H4 (cell line): ENCODE measurements at places on chromosomes 13 and 19. TPM values are rescaled to one million over a fixed set of nuclear protein-coding genes. Genes with fewer than 3 reads are reported as not detected.

Gene RFX1
- 1.1 and 2.0 TPM in 2 replicates for total RNA-seq

Gene DOCK9
- 2.3 and 22.8 TPM in 2 replicates for total RNA-seq

Gene URAD
- total RNA-seq, result not detected in 2 replicates

Gene SYNE4
- total RNA-seq, result 0.60 and 0.94 TPM in 2 replicates

GRCh38 chr13:97342136-97342535 is 91.8 kb upstream of the RAP2A start:
- DNase-seq, result no peak

GRCh38 chr19:6519289-6519688 is 11.5 kb upstream of the TNFSF9 start:
- DNase-seq, result no peak
